ENCODE measurements at places on chromosomes 2 and 18. TPM values are rescaled to one million over a fixed set of nuclear protein-coding genes. Genes with fewer than 3 reads are reported as not detected.

TTL gene
- total RNA-seq, result 49.4 TPM

NLRC4 gene
- 0.49 TPM for total RNA-seq

SLC39A6 gene
- total RNA-seq, result 150 TPM

OTX1 gene
- total RNA-seq, result 3.4 TPM

FOXI3 gene
- total RNA-seq, result 0.25 TPM

SERPINB13 gene
- under 0.01 TPM for total RNA-seq

KIAA2012 gene
- 0.98 TPM for total RNA-seq

DSC1 gene
- 0.25 TPM for total RNA-seq

TEX44 gene
- not detected for total RNA-seq

UGT1A3 gene
- total RNA-seq, result not detected

SLC5A7 gene
- 2.5 TPM for total RNA-seq

APCDD1 gene
- 9.8 TPM for total RNA-seq

UNC80 gene
- 11.8 TPM for total RNA-seq

GKN1 gene
- 2.0 TPM for total RNA-seq

LDAH gene
- total RNA-seq, result 17.5 TPM

TSPYL6 gene
- total RNA-seq, result under 0.01 TPM

SALL3 gene
- 9.6 TPM for total RNA-seq

SERPINB7 gene
- total RNA-seq, result not detected

FBXO15 gene
- total RNA-seq, result 2.2 TPM

MALL gene
- total RNA-seq, result 1.5 TPM

COL3A1 gene
- 105 TPM for total RNA-seq

B4GALT6 gene
- total RNA-seq, result 6.4 TPM

FOXD4L1 gene
- 0.25 TPM for total RNA-seq

NEB gene
- 1.7 TPM for total RNA-seq

C2orf80 gene
- 26.6 TPM for total RNA-seq

IL18RAP gene
- not detected for total RNA-seq
